Activated CD8-positive, alpha-beta T cell treated with anti-CD3 and anti-CD28 coated beads for 36 hours (primary cell): ENCODE measurements at places on chromosomes 6 and 20. TPM values are rescaled to one million over a fixed set of nuclear protein-coding genes. Genes with fewer than 3 reads are reported as not detected.

DNA sequence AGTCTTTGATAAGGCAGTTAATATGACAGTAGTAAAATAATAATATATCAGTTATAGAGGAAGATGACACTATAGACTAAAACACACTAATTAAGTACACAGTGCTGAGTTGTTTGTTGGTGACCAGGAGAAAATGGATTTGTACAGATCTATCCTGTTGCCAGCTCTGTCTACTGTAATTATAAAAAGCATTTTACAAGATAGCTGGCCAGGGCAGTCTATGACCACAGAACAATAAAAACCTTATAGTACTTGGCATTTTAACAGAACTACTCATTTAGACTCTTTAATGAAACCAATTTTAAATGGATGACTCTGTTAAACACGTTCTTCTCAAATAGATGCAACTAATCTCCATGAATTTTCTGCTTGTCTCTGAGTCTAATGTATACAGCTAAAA, 367.5 kb downstream of the BTBD9 start:
- no peak overlapping the region for H3K27ac ChIP-seq
- H3K36me3 ChIP-seq: peaks cover 7% of the 10 kb centered on the region
- peaks cover 9% of the 10 kb centered on the region for H3K4me1 ChIP-seq
- H3K4me3 ChIP-seq: no peak overlapping the region
- no peaks in the 10 kb centered on the region for H3K27me3 ChIP-seq
- no peak for DNase-seq

DNA sequence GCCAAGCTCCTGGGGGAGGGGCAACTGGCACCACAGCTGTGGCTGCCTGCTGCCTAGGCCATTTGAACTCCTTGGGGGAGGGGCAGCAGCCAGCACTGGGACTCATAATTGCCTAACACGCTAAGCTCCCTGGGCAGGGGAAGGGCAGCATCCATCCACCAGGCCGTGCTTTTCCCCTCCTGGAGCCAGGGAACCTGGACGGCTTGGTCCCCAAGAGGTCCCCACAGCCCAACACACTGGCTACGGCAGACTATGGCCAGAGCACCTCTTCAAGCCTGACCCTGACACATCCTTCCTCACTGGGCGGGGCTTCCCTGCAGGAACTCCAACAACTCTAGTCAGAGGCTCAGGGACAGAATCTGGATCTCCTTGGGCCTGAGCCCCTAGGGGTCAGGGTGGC, 269.4 kb downstream of the RNF144B start:
- no peak for DNase-seq
- no peaks in the 10 kb centered on the region for H3K36me3 ChIP-seq
- no peaks in the 10 kb centered on the region for H3K4me1 ChIP-seq
- peaks cover 2% of the 10 kb centered on the region for H3K27me3 ChIP-seq
- no peak overlapping the region for H3K27ac ChIP-seq

GRCh38 chr6:115485400-115485799, 575.3 kb downstream of the FRK start:
- no peak overlapping the region for H3K27ac ChIP-seq
- DNase-seq: no peak
- H3K4me1 ChIP-seq: no peaks in the 10 kb centered on the region
- no peaks in the 10 kb centered on the region for H3K36me3 ChIP-seq
- H3K27me3 ChIP-seq: no peaks in the 10 kb centered on the region

GRCh38 chr6:144449218-144449617, 164.1 kb downstream of the UTRN start:
- peak; percentile 32 for DNase-seq
- H3K36me3 ChIP-seq: peaks cover 33% of the 10 kb centered on the region
- no peaks in the 10 kb centered on the region for H3K27me3 ChIP-seq

DNA sequence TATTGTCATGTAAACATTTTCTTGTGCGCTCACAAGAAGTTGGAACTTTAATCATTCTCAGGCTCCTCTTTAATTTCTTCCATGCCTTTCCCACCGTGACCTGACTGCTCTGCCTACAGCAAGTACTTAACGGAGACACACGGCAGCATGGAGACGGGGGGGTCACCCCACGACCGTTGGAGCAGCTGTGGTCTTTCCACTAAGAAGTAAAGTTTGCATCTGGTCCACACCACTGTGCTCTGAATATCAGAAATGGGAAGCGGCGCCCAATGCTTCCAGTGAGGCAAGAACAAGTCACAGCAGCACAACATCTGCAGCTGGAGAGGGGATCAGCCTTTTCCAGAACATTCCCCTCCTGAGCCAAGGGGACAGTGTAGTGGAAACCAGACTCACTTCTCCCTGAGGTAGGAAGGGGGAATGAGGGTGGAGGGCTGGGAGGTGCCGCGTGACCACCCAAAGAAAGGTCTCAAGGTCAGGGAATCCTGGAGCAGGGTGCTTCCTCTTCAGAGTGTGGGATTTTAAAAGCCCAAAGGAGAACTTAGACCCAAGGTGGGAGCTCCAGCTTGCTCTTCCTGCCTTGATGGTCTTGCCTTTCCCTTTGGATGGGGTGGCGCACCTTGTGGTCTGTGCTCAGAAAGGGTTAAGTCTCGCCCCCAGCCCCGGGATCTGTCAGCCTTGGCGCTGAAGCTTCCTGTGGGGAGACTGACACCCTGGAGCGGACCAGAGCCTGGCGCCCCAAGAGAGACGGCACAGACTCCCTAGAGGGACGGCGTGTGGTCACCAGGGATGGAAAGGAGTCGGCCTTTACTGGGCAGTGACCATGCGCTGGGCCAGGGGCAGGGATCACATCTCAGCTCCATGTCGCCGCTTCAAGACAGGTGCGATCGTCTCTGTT, 25.6 kb upstream of the SMOC2 start:
- no peak for DNase-seq
- no peak overlapping the region for H3K4me3 ChIP-seq
- H3K36me3 ChIP-seq: no peaks in the 10 kb centered on the region
- no peaks in the 10 kb centered on the region for H3K27me3 ChIP-seq

DNA sequence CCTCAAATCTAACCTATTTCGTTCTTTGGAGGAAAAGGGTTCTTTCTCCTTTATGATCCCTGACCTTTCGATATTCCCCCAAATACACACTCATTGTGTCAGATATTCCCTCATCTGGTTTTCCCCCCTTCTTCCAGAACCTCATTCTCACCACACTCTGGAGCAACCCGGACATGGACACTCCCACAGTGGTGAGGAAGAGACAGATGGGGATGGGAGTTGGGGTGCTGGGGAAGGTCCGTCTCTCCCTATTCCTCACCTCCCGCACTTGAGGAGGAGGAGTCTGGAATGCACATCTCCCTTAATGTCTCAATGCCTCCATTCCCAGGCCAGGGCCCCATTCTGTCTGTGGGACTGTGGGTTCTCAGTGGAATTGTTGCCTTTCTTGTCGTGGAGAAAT, 1.3 kb downstream of the SLC39A7 start:
- H3K27ac ChIP-seq: peak overlapping the region; percentile 99
- H3K4me1 ChIP-seq: peaks cover 72% of the 10 kb centered on the region
- DNase-seq: no peak
- peaks cover 47% of the 10 kb centered on the region for H3K36me3 ChIP-seq
- H3K4me3 ChIP-seq: peak overlapping the region; percentile 98

DNA sequence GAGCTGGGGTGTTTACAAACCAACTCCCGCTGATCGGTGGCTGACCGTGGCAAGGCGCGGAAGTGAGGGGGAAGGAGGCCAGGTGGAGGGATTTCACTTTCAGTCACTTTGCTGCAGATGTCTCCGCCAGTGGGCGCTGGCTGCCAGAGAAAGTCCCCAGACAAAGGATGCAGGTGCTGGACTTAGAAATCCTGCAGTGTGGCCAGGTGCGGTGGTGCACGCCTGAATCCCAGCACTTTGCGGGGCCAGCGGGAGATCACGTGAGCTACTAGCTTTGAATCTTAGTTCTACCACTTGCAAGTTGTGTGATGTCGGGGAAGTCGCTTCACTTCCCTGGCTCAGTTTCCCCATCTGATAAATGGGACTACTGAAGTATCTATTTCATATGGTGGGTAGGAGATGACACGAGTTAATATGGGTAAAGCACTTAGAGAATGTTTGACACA, 180.4 kb downstream of the ZNF217 start:
- H3K27me3 ChIP-seq: no peaks in the 10 kb centered on the region
- peaks cover 6% of the 10 kb centered on the region for H3K4me1 ChIP-seq
- H3K36me3 ChIP-seq: no peaks in the 10 kb centered on the region
- peak; percentile 79 for DNase-seq
- no peak overlapping the region for H3K27ac ChIP-seq

Gene SPAG4
- total RNA-seq: 11.5 TPM

Gene RAB32
- total RNA-seq: not detected

DNA sequence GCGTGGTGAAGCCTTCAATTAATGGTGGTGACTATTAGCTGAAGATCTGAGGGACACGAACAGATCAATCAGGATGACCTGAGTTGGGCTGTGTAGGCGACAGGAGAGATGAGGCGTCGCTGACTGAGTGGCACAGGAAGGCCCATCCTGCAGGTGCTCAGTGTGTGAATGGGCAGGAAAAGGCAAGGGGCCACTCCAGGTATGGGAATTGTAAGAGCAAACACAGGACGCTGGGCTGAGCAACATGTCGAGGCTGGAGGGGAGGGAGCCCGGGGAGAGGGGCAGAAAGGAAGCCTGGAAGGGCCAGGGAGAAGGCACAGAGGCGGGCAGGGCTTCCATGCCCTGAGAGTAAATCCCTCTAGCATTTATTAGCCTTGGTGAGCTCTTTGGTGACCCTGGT, 151.0 kb downstream of the VEGFA start:
- no peaks in the 10 kb centered on the region for H3K36me3 ChIP-seq
- no peaks in the 10 kb centered on the region for H3K27me3 ChIP-seq
- H3K27ac ChIP-seq: no peak overlapping the region
- H3K4me1 ChIP-seq: peaks cover 21% of the 10 kb centered on the region
- H3K4me3 ChIP-seq: no peak overlapping the region

GRCh38 chr20:40251284-40251932, 437.6 kb downstream of the MAFB start:
- H3K4me1 ChIP-seq: no peaks in the 10 kb centered on the region
- peak; percentile 5 for DNase-seq
- no peaks in the 10 kb centered on the region for H3K36me3 ChIP-seq
- H3K27ac ChIP-seq: no peak overlapping the region

DNA sequence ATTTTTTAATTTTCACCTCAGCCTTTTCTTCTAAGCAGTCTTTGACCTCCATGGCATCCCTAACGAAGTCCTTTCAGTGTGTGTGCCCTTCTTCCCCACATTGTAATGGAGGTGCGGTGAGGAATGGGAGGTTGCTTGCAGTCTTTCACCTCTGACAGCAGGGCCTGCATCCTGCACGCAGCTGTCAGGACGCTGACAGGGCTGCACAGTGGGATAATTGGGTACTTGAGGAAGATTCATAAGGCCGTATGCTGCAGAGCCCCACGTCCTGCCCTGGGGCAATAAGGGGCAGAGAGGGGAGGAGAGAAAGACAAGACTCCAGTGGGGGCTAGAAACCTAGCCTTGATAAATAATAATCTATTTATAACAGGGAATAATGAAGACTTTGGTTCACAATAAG, 184.7 kb downstream of the SAMD5 start:
- H3K27me3 ChIP-seq: no peaks in the 10 kb centered on the region
- no peak overlapping the region for H3K4me3 ChIP-seq
- H3K4me1 ChIP-seq: no peaks in the 10 kb centered on the region
- no peaks in the 10 kb centered on the region for H3K36me3 ChIP-seq
- H3K27ac ChIP-seq: no peak overlapping the region

GRCh38 chr20:50027611-50028105, 44.9 kb downstream of the SNAI1 start:
- no peak overlapping the region for H3K27ac ChIP-seq
- H3K4me1 ChIP-seq: no peaks in the 10 kb centered on the region
- no peaks in the 10 kb centered on the region for H3K36me3 ChIP-seq
- H3K4me3 ChIP-seq: no peak overlapping the region
- no peak for DNase-seq

DNA sequence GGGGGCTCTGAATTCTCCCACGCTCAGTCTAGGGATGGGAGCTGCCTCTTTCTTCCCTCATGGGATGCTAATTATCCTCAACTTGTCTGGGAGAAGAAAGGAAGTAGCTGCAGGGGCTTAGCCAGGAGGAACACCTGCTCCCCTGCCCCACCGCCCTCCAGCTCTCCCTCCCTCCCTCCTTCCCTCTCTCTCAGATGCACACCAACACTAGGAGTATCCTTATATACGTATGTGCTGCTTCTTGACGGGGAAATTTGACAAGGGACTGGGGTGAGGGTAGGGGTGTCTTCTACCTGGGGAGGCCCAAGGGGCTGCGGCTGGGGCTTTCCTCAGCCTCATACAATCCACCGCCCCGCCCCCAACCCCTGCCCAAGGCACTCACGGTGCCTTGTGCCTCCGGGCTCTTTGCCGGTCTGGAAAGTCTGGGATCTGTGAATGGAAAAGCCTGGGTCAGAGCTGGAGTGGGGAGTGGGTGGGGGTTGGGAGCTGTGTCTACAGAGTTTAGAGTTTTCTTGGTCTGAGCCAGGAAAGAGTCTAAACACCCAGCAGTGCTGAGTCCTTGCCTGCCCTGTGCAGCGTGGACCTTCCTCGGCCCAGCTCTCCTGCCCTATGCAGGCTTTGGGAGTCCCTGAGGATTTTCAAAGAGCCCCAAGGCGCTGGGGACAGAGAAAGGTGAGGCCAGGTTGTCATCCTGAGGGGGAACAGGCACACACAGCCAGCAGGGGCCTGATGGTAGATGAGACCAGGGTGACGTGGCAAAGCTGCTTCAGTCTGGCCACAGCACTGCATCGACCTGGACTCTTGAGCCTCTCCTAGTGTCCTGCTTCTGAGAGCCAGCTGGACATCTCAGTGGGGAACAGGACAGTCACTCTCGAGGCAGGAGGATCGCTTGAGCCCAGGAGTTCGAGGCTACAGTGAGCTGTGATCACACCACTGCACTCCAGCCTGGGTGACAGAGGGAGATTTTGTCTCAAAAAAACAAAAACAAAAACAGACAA, 29.3 kb upstream of the EMILIN3 start:
- no peaks in the 10 kb centered on the region for H3K36me3 ChIP-seq
- H3K4me3 ChIP-seq: no peak overlapping the region
- no peak for DNase-seq
- no peaks in the 10 kb centered on the region for H3K4me1 ChIP-seq
- H3K27ac ChIP-seq: no peak overlapping the region

- peaks cover 15% of the 10 kb centered on the region for H3K4me1 ChIP-seq
- peak overlapping the region; percentile 87 for H3K4me3 ChIP-seq
- DNase-seq: peak; percentile 68
- peaks cover 33% of the 10 kb centered on the region for H3K27me3 ChIP-seq
- no peaks in the 10 kb centered on the region for H3K36me3 ChIP-seq
- H3K27ac ChIP-seq: peak overlapping the region; percentile 92
Observed at GRCh38 chr6:37698264-37699137, 818 bp upstream of the MDGA1 start.

GRCh38 chr6:113588646-113589045, 268.5 kb upstream of the MARCKS start:
- no peak for DNase-seq
- no peaks in the 10 kb centered on the region for H3K4me1 ChIP-seq
- no peak overlapping the region for H3K4me3 ChIP-seq
- H3K36me3 ChIP-seq: no peaks in the 10 kb centered on the region

GRCh38 chr6:43220439-43220951, 8.8 kb downstream of the DNPH1 start:
- DNase-seq: no peak
- no peak overlapping the region for H3K4me3 ChIP-seq
- no peaks in the 10 kb centered on the region for H3K27me3 ChIP-seq
- H3K36me3 ChIP-seq: peaks cover 46% of the 10 kb centered on the region
- no peak overlapping the region for H3K27ac ChIP-seq

DNA sequence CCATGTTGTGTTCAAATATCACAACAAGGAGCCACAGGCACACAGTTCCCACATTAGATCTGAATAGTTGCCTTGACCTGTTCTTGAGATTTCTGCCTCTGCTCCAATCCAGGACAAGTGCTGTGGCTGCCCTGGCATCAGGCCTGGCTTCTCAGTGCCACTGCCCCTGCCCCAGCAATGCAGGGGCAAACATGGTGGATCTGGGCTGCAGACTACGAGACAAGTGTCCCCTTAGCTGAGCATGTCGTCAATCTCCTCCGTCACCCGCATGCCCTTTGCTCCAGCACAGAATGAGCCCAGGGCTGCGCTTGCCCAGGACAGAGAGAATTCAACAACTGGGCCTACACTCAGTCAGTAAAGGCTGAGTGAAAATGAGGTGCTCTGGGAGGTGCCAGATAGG, 201.6 kb downstream of the SYNDIG1 start:
- H3K4me3 ChIP-seq: no peak overlapping the region
- H3K36me3 ChIP-seq: no peaks in the 10 kb centered on the region
- no peaks in the 10 kb centered on the region for H3K4me1 ChIP-seq
